Fibroblast of skin of left biceps (primary cell): ENCODE measurements at places on chromosomes 16 and 17.
A peak's percentile ranks its signal among the peaks of the same experiment; 100 is the strongest.

DNA sequence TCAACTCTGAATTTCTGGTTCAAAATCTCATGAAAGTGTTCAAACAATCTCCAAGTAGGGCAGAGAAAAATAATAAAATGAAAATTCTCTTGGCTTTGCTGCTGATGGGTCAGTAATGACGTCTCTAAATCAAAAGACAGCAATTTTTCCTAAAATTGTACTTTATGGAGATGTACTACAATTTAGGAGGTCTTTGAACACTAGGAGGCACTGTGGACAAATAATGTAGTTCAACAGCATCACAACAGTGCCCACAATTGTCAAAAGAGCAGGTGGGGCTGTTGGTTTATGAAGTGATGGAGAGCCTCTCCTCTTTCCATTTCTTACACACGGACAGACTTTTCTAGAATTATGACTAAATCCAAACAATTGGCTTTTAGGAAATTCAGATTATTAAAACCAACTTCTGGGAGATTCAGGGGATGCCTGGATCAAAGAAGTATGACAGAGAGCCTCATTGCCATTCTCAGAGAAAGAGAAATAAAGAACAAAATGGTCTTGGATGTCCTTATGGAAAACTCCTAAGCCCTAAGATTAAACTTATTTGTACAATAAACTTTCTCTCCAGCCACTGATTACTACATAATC, 23.8 kb downstream of the EZH1 start:
- peak; percentile 18 for DNase-seq

DNA sequence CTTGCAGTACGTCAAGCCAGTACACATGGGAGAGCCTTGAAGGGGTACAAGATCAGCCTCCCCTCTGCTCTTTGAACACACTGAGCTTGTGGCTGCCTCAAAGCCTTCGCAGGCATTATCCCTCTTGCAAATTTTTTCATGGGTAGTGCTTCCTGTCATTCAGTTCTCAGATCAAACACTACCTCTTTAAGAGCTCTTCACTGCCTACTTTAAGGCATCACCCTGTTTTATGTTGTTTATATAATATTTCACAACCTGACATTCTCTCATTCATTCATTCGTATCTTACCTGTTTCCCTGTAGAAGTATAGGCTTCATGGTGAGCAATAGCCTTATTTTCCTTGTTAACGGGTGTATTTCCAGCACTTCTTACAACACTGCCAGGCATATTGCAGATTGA, 269.1 kb downstream of the CDH13 start:
- DNase-seq, result no peak

- no peak for DNase-seq
These were observed 16.3 kb downstream of the C16orf46 start for GRCh38 chr16:81060576-81061306.

GRCh38 chr17:60161598-60162330, 12.0 kb downstream of the CA4 start:
- no peak for DNase-seq

GRCh38 chr16:57693550-57693949, 1.1 kb upstream of the DRC7 start:
- no peak for DNase-seq

GRCh38 chr17:71975331-71975801, 145.5 kb upstream of the SOX9 start:
- DNase-seq, result peak; percentile 15

DNA sequence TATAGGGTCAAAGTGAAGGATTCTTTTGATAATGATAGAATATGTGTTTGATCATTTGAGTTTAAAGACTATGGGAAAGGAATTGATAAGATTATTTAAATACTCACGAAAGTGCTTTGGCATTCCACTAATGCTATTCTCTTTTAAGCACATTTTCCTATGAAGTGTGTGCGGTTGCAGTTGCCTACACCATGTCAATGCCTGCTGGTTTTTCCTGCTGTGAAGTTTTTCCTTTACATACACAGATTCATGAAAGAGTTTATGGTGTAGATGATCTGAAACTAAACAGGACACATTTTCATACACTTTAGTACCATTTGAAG, 78.7 kb downstream of the VMP1 start:
- DNase-seq, result no peak

DNA sequence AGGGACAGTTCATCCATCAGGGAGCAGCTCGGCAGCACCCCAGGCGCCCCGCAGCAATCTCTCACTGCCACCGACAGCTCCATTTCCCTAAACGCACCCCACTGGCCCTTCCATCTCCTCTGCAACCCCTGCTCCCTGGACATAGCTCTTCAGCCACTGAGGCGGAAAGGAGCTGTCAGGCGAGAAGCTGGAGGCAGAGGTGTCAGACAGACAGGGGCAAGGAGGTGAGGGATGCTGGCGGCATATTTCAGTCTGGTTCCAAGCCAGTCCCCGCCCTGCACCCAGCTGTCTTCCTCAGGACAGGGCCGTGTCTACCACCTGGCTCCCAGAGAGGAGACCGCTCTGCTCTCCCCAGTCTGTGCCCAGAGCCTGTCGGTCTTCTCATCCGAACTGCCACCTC, 9.7 kb downstream of the ACLY start:
- no peak for DNase-seq

DNA sequence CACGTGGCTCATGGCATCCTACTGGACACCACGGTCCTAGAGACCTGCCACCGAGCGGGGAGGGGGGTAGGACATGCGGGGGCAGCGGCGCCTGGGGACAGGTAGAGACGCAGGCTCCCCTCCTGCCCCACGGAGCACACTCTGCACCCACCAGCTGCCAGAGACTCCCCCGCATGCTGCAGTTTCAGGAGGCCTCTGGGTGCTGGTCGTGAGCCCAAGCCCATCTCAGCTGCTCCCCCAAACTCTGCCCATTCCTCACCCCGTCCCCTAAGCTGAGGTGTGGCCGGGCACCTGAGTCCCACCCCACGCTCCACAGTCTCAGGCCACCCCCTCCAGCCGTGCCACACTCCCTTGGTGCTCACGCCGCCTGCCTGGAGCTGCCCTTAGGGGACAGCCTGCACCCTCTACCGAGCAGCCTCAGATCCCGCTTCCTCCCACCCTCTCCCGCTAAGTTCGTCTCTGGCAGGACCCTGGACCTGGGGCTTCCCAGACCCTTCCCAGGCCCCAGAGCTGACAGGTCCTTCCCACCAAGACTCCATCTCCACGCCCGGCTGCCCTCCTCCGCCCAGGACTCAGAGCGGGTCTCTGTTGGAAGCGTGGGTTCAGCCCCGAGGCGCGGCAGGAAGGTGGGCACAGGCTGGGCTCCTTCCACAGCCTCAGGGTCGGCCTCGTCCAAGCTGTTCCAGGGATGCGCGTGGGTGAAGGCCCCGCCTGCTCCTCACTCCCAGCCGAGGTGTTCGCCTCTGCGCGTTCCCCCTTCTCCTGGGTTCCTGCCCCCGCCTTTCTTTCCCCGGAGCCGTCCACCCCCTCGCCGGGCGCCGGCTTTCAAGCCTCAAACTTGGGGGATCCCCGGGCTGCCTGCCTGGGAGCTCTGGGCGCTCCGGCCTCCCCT, 1.3 kb downstream of the RAB40B start:
- no peak for DNase-seq

- DNase-seq, result peak; percentile 31
These were observed 561.6 kb upstream of the PSMD7 start for GRCh38 chr16:73735018-73735417.

DNA sequence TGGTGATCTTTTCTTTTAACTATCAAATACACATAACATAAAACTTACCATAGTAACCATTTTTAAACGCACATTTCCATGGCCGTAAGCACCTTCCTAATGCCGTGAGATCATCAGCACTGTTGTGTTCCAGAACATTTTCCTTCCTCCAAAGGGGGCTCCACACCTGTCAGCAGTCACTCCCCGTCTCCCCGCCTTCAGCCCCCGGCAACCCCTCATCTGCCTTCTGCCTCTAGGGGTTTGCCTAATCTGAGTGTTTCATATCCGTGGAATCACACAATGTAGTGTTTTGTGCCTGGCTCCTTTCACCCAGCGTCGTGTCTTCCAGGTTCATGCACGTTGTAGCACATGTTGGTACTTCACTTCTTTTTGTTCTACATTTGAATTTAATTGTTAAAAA, 350.1 kb upstream of the TNRC6C start:
- DNase-seq, result no peak

GRCh38 chr17:74234486-74234885, 21.1 kb downstream of the TTYH2 start:
- DNase-seq, result no peak

DNA sequence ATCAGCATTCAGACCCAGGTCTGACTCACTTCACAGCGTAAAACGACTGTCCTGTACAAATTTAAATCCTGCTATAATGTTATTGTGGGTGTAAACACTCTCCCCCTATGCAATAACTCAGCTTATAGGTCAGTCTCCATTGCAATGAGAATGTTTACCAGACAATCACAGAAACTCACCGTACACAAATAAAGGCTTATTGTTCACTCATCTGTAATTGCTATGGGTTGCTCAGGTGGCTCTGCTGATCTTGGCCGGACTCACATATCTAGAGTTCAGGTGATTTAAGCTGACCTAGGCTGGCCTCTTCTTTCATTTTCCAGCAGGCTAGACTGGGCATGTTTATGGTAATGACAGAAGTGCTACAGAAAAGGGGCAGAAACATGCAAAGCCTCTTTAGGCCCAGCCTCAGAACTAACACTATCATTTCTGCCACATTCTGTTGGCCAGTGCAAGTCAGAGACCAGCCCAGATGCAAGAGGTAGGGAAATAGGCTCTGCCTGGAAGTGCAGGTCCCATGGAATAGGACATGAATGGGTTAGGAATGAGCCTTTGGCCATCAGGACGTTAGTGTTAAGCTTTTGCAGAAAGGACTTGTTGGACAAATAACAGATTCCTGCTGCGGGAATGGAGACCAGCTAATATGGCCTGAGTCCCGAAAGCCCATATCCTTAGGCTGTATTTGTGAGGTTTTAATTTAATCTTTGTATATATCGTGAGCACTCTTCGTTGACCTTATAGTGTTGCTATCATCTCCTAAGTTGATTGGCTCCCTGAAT, 44.0 kb downstream of the HLF start:
- no peak for DNase-seq

GRCh38 chr16:85123891-85124635, 11.8 kb upstream of the CIBAR2 start:
- no peak for DNase-seq

- DNase-seq, result no peak
These were observed 39.6 kb upstream of the ADGRG1 start for GRCh38 chr16:57588831-57589230.

- DNase-seq, result no peak
These were observed 194.3 kb upstream of the RPL38 start for GRCh38 chr17:74009056-74009625.

DNA sequence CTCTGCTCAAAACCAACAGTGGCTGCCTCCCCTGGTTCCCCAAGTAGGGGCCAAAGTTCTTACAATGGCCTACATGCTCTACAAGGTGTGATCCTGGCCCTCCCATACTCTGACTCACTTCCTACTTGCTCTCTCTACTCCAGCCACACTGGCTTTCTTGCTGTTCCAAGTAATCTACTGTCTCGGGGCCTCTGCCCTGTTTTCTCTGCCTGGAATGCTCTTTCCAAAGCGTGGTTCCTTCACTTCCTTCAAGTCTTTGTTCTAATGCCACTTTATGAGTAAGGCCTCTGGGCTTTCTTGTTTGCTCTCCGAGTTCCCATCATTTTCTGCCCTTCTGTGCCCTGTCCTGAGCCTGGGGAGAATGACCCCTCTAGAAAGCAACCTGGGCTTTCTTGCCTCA, 4.1 kb upstream of the CDH3 start:
- DNase-seq, result no peak

DNA sequence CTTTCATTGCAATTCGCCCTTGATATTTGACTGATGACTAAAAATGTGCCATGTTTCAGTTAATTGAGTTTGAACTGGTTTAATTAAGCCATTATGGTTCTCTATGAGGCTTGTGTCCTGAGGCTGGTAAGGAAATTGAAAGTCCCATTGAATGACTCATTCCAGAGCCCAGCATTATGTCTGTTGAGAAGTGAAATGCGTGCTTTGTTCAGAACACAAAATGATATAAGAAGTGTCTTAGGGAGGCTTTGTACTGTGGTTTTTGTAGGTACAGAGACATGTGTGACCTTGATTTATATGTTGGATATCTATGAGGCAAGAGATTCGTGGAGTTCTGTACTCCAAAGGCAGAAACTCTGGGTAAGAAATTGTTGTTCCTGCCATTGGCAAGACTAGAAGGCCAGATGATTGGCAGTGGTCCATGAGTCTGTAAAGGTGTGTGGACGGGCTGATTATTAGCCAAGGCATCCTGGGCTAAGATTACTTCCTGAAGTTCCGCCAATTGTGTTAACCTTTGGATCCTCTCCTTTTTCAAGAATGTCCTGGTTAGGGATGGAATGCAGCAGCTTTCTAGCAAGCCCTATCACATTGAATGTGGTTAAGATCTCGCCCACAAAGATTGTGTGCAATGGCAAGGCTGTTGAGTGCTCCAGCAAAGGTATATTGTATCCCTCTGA, 103.7 kb downstream of the NPIPB5 start:
- no peak for DNase-seq

DNA sequence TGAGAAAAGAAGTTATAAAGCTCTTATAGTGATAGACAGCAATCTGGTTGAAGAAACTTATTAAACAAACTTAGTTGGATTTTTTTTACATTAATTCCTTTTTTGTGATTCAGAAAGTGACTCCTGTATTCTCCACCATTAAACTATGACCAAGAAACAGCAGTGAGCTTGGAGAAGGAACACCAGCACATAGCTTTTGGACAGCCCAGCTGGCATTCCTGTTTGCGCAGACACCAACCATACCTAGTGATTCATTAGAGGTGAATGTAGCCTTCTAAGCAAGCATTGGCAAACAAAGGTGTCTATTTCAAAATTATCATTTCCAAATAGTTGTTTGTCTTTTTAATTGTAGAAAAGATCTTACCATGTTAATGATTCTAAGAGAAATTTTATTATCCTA, 94.4 kb downstream of the STXBP4 start:
- DNase-seq, result no peak

DNA sequence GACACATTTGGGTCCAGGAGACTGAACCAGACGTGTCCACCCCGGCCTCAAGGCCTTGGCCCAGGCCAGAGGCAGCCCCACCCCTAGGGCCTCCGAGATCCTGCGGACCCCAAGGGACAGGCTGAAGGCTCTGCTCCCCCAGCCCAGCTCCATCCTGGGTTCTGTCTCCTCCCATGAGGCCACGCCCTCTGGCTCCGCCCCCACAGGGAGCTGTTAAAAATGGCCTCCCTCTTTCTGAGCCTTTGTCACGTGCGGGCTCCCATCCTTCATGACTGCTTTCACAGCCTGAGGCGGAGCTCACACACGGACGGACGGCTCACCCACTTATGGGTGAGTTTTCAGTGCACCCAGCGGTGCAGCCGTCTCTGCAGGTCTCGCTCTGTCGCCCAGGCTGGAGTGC, 6.5 kb upstream of the CACNA1H start:
- DNase-seq, result no peak

- DNase-seq, result no peak
These were observed at the start of gene SYNGR2 for GRCh38 chr17:78168242-78168902. Gene SYNGR2, plus strand, starts transcription at chr17:78168581. Its CDS starts 36 bp downstream, at chr17:78168617.

- DNase-seq, result no peak
These were observed 510.7 kb downstream of the MAF start for GRCh38 chr16:79089735-79090284.

GRCh38 chr16:30351586-30352419, 3.3 kb downstream of the CD2BP2 start:
- DNase-seq, result no peak
